CD4-positive, CD25-positive, alpha-beta regulatory T cell (primary cell): ENCODE measurements at places on chromosomes 13 and 19.

DNA sequence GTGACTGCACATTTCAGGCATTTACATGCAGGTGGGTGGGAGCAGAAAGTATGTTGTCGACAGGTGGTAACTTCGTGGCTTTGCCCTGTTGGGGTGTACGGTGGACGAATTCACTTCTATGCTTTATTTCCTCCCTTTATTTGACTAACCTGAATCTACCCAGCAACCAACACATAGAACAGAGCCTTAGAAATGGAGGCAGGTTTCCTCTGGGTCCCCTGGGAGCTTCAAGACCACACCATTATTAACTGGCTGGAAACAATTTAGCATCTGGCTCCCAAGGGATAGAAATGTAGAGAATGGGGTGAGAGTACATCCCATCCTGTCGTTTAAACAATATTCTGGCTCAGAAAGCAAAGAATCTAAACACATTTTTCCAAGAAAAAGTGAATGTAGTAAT is 244.4 kb downstream of the DLEU7 start:
- H3K4me3 ChIP-seq, result no peak overlapping the region
- no peak overlapping the region for H3K27ac ChIP-seq
- no peaks in the 10 kb centered on the region for H3K27me3 ChIP-seq
- H3K4me1 ChIP-seq, result peaks cover 30% of the 10 kb centered on the region

GRCh38 chr13:33543631-33544265 is 258.2 kb upstream of the STARD13 start:
- H3K4me3 ChIP-seq, result peak overlapping the region; percentile 98
- peaks cover 40% of the 10 kb centered on the region for H3K4me1 ChIP-seq
- H3K27me3 ChIP-seq, result no peaks in the 10 kb centered on the region
- H3K36me3 ChIP-seq, result no peaks in the 10 kb centered on the region

- DNase-seq, result no peak
- H3K27ac ChIP-seq, result no peak overlapping the region
- no peaks in the 10 kb centered on the region for H3K27me3 ChIP-seq
- no peaks in the 10 kb centered on the region for H3K36me3 ChIP-seq
- H3K4me3 ChIP-seq, result no peak overlapping the region
Measured at GRCh38 chr13:103335241-103335640, 269.0 kb upstream of the SLC10A2 start.

GRCh38 chr13:47837104-47837880 is 163.8 kb downstream of the SUCLA2 start:
- no peak overlapping the region for H3K27ac ChIP-seq
- H3K27me3 ChIP-seq, result peaks cover 2% of the 10 kb centered on the region
- H3K4me1 ChIP-seq, result no peaks in the 10 kb centered on the region
- no peak for DNase-seq
- no peaks in the 10 kb centered on the region for H3K36me3 ChIP-seq

DNA sequence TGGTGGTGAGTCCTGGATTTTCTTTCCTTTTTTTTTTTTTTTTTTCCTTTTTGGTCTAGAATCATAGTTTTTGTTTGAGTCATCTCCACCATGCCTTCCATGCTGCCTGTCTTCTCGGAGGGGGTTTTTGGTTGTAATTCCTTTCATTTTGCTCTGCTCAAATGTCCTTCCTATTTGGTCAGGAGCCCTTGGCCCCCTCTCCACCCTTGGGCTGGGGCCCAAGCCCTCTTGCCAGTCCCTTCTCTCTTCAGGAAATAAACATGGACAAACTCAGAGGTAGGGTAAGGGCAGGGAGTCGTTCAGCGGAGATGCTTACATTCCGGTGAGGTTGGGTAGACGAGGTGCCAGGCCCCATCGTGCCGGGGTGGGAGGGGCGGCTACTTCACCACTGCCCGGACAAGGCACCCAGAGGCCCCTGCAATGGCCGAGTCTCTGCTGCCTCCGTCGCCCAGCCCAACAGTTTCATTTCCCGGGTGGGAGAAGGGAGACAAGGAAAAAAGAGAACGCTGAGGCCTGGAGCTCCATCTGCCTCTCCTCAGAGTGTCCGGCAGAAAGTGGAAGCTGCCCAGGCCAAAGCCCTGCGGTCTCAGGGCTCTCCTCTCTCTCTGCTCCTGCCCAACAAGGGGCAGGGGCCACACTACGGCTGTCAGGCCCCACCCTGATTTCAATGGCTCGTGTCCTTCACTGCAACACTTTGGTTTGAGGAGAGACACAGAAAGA is 12.7 kb downstream of the ZNF574 start:
- peaks cover 8% of the 10 kb centered on the region for H3K36me3 ChIP-seq
- H3K4me1 ChIP-seq, result peaks cover 4% of the 10 kb centered on the region
- no peaks in the 10 kb centered on the region for H3K27me3 ChIP-seq
- H3K4me3 ChIP-seq, result no peak overlapping the region

DNA sequence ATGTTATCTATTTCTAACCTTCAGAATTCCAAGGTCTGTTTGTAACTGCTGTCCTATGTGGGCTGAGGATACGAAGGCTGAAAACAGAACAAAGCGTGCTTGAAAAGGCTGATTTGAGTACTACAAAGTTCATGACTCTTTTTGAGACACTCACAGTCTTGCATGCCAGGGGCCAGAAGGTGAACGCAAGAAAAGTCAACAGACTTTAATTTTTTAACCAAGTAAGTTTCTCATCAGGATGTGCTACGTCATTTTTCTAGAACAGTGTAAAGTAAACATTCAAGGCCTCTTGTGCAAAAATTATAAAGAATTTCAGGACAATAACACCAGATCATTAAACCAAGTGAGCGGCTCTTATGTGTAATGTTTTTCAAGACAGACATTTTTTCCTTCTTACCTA is 163.5 kb downstream of the COG6 start:
- no peaks in the 10 kb centered on the region for H3K27me3 ChIP-seq
- H3K4me3 ChIP-seq, result no peak overlapping the region
- DNase-seq, result no peak

GRCh38 chr13:49893591-49893990 is 42.5 kb downstream of the SPRYD7 start:
- no peak for DNase-seq
- H3K4me1 ChIP-seq, result no peaks in the 10 kb centered on the region
- no peak overlapping the region for H3K27ac ChIP-seq
- H3K4me3 ChIP-seq, result no peak overlapping the region
- no peaks in the 10 kb centered on the region for H3K36me3 ChIP-seq
- peaks cover 1% of the 10 kb centered on the region for H3K27me3 ChIP-seq

DNA sequence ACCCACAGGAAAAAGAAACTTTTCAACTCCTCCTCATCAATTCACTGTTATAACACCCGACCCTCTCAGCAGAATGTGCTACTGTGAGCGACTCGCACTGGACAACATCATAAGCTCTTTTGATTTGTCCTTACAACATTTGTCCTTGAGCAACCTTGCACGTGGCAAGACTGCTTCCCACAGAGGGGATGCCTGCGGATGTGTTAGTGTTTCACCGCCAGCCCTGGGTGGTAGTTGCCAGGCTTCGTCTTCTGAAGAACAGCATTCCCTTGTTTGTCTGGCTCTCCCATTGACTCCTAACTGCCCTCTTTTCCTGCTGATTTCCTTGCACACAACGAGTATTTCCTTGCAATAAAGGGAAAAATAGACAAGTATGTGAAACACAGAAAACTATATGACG is 111.4 kb upstream of the SLC7A1 start:
- H3K4me3 ChIP-seq, result no peak overlapping the region
- peaks cover 4% of the 10 kb centered on the region for H3K27me3 ChIP-seq
- H3K27ac ChIP-seq, result no peak overlapping the region
- DNase-seq, result no peak
- H3K4me1 ChIP-seq, result no peaks in the 10 kb centered on the region
- H3K36me3 ChIP-seq, result no peaks in the 10 kb centered on the region

DNA sequence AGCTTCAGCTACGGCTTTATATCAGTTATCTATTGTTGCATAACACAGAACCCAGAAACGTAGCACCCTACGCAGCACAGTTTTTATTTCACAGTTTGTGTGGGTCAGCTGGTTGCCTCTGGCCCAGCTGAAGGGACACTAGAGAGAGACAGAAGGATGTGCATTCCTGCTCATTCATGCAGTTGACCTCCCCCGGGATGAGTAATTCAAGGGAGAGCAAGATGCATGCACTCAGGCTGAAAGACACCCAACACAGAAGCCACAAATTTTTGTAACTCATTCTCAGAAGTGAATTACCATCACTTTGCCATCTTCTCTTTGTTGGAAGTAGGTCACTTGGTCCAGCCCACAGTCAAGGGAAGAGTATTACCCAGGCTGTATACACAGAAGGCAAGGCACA is 89.5 kb downstream of the EFNB2 start:
- no peak for DNase-seq
- H3K4me1 ChIP-seq, result no peaks in the 10 kb centered on the region
- no peaks in the 10 kb centered on the region for H3K27me3 ChIP-seq
- H3K27ac ChIP-seq, result no peak overlapping the region

DNA sequence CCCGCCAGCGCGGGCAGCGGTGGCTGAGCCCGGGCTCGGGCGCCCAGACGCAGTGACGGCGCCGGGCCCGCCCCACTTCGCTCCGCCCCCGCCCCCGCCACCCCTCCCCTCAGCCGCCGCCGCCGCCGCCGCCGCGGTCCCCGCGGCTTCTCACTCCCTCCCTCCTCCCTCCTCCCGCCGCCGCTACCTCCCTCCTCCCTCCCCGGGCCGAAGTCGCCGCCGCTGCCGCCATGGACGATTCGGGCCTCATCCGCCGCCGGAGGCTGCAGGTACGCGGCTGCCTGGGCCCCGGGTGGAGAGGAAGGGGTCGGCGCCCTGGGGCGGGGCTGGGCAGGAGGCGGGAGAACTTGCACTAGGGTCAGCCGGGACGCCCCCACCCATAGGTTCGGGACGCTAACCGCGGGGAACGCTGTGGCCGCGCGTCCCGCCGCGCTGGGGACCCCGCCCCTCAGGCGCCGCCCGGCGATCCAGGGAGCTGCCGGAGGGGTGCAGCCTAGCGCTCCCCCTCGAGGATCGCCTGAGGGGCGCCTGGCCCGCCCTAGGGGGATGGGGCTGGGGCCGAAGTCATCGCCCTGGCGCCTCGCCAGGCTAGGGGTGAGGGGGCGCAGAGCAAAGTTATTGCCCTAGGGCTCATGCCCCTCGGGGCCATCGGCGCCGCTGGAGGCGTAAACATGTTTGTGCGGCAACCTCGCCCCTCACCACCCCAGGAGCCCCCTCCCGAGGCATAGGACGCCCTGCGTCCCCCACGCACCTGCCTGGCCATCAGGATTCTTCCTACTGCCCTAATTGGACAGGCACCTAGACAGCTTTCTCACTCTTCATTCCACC is 427 bp downstream of the RTBDN start:
- peaks cover 27% of the 10 kb centered on the region for H3K4me1 ChIP-seq
- H3K27ac ChIP-seq, result no peak overlapping the region
- H3K4me3 ChIP-seq, result no peak overlapping the region
- no peaks in the 10 kb centered on the region for H3K36me3 ChIP-seq
- DNase-seq, result no peak

DNA sequence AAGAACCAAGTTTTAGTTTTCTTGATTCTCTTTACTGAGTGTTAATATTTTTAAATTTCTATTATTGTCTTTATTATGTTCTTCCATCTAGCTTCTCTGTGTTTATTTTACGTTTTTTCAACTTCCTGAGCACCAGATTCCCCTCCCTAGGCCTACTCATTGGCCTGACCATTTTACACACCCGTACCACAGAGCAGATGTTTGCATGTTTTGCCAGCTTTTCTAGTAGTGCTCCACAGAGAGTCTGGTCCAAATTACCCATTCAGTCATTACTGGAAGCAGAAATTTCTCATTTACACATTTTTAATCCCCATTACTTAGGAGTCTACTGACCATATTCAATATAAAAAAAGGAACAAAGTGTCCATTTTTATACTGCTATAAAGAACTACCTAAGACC is 66.9 kb downstream of the ING1 start:
- H3K4me3 ChIP-seq, result no peak overlapping the region
- no peaks in the 10 kb centered on the region for H3K4me1 ChIP-seq
- no peak for DNase-seq
- H3K27me3 ChIP-seq, result peaks cover 1% of the 10 kb centered on the region

GRCh38 chr19:3367628-3368440 is 1.5 kb downstream of the NFIC start:
- H3K4me1 ChIP-seq, result peaks cover 24% of the 10 kb centered on the region
- H3K36me3 ChIP-seq, result no peaks in the 10 kb centered on the region
- no peak for DNase-seq
- no peak overlapping the region for H3K27ac ChIP-seq
- H3K27me3 ChIP-seq, result no peaks in the 10 kb centered on the region

DNA sequence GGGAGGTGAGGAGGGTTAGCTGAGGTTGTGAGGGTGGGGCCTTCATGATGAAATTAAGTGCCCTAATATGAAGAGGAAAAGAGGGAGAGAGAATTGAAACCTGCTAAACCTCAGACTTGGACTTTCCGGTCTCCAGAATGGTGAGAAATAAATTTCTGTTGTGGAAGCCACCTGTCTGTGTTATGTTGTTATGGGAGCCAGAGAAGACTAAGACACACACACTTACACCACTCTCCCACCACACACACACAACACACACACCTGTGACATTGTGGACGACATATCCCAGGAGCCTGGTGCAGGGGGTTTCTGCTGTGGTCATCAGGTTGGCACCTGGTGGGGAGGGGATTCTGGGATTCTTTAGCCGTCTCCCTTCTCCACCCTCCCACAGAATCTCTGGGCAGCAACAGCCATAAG is 14.0 kb downstream of the KLK4 start:
- H3K27ac ChIP-seq, result no peak overlapping the region
- no peak for DNase-seq
- H3K27me3 ChIP-seq, result no peaks in the 10 kb centered on the region
- H3K4me3 ChIP-seq, result no peak overlapping the region

- H3K4me3 ChIP-seq, result no peak overlapping the region
- no peak for DNase-seq
- H3K36me3 ChIP-seq, result peaks cover 58% of the 10 kb centered on the region
- peaks cover 33% of the 10 kb centered on the region for H3K4me1 ChIP-seq
- no peak overlapping the region for H3K27ac ChIP-seq
Measured at GRCh38 chr19:6421075-6422014, 3.3 kb downstream of the KHSRP start.

DNA sequence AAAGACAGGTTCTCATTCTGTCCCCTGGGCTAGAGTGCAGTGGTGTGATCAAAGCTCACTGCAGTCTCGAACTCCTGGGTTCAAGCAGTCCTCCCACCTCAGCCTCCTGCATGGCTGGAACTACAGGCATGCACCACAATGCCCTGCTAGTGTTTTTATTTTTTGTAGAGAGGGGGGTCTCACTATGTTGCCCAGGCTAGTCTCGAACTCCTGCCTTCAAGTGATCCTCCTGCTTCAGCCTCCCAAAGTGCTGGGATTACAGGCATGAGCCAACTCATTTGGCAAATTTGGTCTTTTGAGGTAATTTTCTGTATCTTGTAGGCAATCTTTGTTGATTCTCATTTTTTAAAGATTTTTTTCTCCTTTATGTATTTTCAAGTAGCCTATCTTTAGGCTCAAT is 205.7 kb downstream of the ZIC5 start:
- no peak overlapping the region for H3K27ac ChIP-seq
- H3K36me3 ChIP-seq, result no peaks in the 10 kb centered on the region
- no peaks in the 10 kb centered on the region for H3K27me3 ChIP-seq
